Fibroblast of skin of scalp (primary cell): ENCODE measurements at places on chromosomes 3 and 15.

DNA sequence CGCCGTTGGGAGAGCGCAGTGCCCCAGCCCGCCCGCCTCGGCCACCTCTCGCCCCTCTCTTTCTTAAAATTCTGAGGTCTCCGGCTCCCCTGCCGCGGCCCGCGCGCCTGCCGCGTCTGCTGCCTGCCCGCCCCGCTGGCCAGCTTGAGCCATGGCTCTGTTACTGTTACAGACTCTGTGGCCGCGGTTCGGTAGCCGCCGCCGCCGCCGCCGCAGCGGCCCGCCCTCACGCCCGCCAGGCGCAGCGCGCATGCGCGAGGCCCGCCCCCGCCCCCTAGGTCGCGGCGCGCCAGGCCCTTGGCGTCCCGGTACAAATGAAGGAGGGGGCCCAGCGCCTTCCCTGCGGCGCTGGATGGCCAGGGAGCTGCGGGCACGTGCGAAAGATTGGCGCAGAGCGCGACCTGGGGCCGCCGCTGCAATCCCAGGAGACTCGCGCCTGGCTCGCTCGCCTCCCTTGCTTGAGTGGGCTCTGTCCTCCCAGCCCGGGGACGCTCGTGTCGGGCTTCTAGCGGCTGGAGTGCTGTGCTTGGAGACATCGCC lies at the start of gene ONECUT1:
TSS of gene ONECUT1 (minus strand) at position 168 of the 540 bp plus-strand sequence. CDS start 452 bp downstream, outside the sequence.
- peak; percentile 40 for DNase-seq

DNA sequence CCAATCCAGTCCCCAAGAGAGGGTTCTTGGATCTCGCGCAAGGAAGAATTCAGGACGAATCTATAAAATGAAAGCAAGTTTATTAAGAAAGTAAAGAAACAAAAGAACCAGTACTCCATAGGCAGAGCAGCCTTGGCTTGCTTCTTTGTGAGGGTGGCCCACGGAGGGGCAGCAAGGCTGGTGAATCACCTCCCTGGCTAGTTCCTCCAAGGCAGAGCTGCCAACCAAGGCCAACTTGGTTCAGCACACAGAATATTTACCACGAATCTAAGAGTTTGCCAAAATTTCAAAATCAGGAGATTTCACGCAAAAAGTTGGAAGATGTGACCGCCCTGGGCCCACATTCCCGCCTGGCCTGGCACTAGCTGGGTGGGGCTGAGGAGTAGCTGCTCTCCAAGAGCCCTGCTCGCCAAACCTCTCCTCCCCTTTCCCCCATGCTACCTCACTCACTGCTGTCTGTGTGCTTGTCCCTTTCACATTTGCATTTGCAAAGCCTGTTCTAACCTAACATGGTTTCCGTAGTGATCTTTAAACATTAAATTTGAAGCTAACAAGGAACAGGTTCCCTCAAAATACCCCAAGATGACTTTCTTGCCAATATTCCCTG lies 26.2 kb upstream of the DCUN1D1 start:
- no peak for DNase-seq

- DNase-seq = no peak
Measured at GRCh38 chr3:64518496-64518895, 169.3 kb downstream of the ADAMTS9 start.

DNA sequence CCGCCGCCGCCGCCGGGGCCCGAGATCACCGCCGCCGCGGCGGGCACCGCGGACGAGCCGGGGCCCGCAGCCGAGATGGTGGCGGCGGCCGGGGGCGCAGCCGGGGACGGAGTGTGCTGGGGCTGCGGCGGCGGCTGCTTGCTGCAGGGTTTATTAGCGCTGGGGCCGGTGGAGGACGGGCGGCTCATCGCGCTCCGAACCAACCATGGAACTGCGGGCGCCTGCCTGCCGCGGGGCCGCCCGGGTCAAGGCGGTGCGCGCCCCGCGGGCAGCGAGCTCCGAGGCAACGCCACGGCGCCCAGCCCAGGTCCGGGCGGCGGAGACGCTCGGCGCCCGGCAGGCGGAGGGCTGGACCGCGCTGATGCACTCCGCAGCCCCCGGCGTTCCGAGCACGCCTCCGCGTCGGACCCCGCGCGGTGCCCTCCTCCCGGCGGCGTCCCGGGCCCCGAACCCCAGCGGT lies 277 bp downstream of the SIAH2 start:
- DNase-seq = no peak

- DNase-seq = no peak
Measured at GRCh38 chr3:96449346-96449745, 365.0 kb upstream of the EPHA6 start.

DNA sequence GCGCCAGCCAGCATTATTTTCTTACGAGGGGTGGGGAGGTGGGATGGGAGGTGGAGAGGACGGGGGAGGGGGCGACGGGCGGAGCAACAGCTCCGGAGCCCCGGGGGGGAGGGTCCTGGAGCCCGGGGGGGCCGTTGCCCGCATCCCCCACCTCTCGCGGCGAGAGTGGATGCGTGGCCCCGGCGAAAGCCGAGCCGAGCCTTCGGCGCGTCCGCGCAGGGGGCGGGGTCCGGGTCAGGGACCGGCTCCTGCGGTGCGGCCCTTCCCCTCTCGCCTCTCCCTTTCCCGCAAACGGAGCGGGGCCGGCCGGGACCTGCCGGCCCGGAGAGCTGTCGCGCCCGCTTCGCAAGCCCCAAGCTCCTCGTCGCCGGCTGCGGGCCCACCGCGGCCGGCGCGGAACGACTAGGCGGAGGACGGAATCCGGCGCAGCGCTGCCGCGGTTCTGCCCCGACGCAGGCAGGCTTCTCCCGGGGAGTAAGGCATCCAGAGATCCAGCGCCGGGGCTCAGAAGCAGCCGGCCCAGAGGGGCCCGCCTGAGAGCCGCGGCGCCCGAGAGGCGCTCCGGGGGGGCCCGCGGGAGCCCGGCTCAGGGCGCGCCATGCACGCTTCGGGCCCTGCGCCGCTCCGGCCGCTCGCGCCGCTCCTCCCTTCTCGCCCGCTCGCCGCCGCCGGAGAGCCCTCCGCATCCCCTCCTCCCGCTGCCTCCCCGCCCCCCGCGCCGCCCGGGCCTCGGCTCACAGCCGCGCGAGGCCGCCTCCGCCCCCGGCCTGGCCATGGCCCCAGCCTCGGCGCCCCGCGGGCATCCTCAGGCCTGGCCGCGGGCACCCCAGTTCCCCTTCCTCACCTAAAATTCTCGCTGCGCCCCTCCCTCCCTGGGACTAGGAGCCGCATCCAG lies 459 bp upstream of the ADCY5 start:
- DNase-seq = peak; percentile 26

- DNase-seq = no peak
Measured at GRCh38 chr3:63405882-63406281, 127.8 kb downstream of the SYNPR start.

DNA sequence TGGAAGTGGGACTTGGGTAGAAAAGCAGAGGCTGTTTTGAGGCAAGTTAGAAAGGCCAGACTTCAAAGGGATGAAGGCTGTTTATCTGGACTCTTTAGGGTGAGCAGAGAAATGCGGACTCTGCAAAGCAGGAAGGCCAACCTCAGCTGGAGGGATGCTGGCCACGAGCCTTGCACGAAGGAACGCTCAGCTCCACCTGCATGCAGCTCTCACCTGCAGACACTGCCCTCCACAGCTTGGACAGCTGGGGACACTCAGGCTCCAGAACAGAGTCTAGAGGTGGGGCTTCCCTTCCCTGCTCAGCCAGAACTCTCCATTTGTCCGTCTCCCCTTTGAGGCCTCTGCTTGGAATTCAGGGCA lies 229.7 kb downstream of the ADAMTS17 start:
- DNase-seq = no peak

DNA sequence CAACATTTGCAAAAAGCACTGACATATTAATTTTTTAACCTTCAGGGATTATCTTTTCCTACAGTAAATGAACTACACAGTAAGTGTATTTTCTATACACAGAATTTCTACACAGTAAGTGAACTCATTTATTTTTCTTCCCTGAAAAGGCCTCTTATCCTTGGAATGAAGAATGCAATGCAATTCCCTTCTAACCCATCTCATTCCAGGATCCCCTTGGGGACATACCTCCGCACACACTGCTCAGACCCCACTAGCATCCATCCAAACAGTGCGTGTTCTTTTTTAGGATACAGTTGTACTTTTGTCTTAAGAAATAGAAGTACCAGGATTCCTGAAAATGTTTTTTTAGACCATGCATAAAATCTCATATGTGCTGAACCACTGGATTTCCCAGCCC lies 152.8 kb downstream of the UACA start:
- DNase-seq = peak; percentile 51

- no peak for DNase-seq
Measured at GRCh38 chr15:77327168-77327567, 92.7 kb downstream of the PEAK1 start.

DNA sequence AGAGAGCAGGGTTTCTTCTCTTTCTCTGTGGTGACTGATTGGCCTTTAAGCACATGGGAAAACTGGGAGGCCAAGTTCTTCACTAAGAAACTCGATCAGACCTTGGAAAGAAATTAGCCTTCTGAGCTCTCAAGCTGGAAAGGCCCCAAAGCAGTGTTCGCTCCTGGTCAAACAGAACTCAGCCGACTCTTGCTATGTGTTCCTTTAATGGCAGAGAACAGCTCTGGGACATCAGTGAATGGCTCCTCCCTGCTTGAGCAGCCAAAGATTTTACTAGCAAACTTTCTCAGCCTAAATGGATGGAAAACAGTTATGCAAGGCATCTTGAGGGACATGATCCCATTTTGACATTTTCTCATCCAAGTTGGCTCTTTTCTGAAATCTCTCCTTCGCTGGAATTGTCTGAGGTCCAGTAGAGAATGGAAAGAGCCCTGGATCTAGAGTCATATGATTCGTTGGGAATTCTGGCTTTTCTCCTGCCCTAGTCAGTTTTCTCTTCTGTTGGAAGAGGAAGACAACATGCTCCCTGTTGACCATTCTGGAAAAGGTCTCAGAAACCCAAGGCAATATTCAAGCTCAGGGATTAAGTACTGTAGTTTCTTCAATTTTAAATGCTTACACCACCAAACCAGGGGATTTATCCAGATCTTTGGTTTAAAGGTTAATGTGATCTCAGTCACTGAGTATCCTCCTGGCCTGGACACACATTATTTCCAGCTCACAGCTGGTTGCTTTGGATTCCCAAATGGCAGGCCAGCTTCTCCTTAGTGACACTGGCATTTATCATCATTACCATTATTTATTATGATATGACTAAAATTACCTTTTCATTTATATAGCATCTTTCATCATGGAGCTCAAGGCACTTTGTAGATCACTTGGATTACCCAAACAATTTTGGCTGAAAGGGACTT lies 319.6 kb downstream of the AGBL1 start:
- DNase-seq = no peak

GRCh38 chr15:90266485-90266884 lies 1.0 kb downstream of the NGRN start:
- DNase-seq = peak; percentile 27

- DNase-seq = no peak
Measured at GRCh38 chr3:100319951-100320350, 14.6 kb upstream of the NIT2 start.

GRCh38 chr3:71341721-71342120 lies 241.8 kb downstream of the FOXP1 start:
- DNase-seq = peak; percentile 86
